ENCODE measurements at places on chromosomes 5 and 9. TPM values are rescaled to one million over a fixed set of nuclear protein-coding genes. Genes with fewer than 3 reads are reported as not detected.

- no peak for ATAC-seq
These were observed 76.7 kb upstream of the CHD1 start for GRCh38 chr5:99005506-99005905.

DNA sequence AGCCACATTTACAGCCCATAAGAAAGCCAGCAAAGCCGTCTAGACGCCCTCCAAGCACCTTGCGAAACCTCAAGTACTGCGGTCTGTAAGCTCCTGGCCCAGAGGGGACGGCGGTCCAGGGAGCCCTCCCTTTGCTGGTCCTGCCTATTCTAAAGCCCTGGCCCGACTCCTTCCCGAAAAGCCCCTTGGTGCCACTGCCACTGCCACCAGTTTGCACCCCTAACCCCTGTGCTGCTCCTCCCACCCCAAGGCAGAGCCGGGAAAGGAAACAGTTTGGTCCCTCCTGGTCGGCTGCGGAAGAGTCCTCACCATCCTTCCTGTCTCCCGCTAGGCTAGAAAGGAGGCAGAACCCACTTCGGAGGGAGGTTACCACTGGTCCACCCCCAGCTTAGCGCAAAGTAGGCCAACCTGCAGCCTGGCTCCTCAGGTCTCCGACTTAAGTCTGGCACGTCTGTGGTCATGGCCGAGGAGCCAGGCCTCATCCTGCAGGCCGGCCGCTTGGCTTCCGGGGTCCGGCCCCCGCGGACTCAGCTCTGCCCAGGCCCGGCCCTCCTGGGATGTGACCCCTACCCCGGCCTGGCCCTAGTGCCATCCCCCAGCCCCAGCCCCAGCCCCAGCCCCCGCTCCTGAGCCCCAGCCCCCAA lies 916 bp downstream of the TOR1A start:
- ATAC-seq = no peak

The TCF7 gene
- 1.4 TPM for total RNA-seq

GRCh38 chr5:35319333-35320002 lies 89.2 kb upstream of the PRLR start:
- no peak for ATAC-seq

DNA sequence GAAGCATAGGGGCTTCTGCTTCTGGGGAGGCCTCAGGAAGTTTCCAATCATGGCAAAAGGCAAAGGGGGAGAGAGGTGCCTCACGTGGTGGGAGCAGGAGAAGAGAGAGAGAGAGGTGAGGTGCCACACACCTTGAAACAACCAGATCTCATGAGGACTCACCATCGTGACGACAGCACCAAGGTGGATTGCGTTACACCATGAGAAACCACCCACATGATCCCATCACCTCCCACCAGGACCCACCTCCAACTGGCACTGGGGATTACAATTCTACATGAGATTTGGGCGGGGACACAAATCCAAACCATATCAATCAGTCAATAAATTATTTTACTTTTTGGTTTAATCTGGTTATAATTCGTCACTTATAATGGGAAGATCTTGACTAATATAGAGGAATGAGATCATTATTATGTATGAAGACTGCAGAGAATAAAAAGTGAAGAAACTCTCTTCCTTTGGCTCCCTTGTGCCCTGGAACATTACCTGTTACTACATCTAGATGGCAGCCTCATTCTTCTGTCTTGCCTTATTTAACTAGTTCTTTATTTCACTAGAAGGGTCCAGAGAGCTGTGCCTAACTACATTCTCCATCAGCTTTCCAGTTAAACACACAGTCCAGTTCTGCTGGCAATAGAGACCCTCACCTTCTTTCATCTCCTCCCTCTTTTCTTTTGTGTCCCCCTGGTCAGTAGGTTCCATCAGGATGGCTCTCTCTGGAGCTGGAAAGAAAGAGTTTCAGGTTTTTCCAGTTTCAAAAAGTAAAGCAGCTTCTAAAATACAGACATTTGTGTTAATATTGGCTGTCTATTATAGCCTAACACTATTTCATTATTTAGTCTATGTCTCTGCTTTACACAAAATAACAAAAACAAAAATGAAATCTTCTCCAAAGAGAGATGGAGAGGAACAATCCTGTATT lies 21.7 kb upstream of the SPINK7 start:
- no peak for ATAC-seq

- no peak for ATAC-seq
These were observed 58.9 kb downstream of the TTC39B start for GRCh38 chr9:15248081-15248480.
